ENCODE measurements at places on chromosomes 2 and 18.

GRCh38 chr2:241746084-241746483 lies 11.7 kb downstream of the D2HGDH start:
- no peak for DNase-seq

GRCh38 chr2:53087262-53087873 lies 680.2 kb upstream of the CHAC2 start:
- DNase-seq, result no peak

DNA sequence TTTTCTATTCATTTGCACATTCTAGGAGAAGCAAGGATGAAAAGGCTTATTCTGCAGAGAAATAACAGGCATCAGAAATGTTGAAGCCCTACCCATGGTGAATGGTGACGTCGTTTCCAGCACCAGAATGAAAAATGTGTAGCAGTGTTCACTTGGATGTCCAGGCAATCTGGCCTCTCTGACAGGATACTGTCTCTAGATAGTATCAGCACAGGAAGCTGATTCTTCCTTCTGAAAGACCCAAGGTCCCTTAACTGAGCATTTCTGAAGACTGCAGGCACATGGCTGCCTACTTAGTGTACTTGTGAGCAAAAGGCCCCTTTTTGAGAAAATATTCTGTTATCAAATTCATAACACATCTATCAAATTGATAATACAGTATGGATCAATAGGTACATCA lies 234.1 kb downstream of the XIRP2 start:
- DNase-seq, result no peak

DNA sequence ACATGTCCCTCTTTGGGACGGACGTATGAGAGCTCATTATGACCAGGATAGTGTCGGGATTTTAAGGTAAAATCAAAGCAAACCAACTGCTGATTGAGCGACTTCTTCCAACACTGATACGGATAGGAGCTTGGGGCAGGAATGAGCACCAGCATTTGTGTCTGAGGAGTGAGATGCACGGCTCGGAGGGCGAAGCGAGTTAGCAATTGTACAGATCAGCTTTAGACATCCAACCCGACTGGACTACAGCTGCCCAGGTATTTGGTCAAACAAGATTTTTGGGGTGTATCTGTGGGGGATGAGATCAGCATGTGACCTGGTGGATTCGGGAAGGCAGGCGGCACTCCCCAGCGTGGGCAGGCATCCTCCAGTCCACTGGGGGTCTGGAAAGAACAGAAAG lies 76.1 kb downstream of the NDUFA10 start:
- DNase-seq, result no peak

- DNase-seq, result no peak
Observed at GRCh38 chr2:223005496-223005895, 46.5 kb upstream of the KCNE4 start.

GRCh38 chr2:21118302-21118920 lies 5.4 kb upstream of the TDRD15 start:
- DNase-seq, result peak; percentile 72

- peak; percentile 76 for DNase-seq
Observed at GRCh38 chr2:118881490-118882129, 34.2 kb upstream of the EN1 start.
